ENCODE measurements at places on chromosomes 5 and 9. TPM values are rescaled to one million over a fixed set of nuclear protein-coding genes. Genes with fewer than 3 reads are reported as not detected.

The SPINK14 gene
- not detected for total RNA-seq

The PCDHGC4 gene
- total RNA-seq = 0.33 TPM

The TDRD7 gene
- total RNA-seq = 6.9 TPM

The FCN1 gene
- total RNA-seq = 15.0 TPM

The HRCT1 gene
- 0.08 TPM for total RNA-seq

The PTGER4 gene
- total RNA-seq = 6.8 TPM

The TMEM232 gene
- total RNA-seq = 2.5 TPM

The DDX31 gene
- 4.0 TPM for total RNA-seq

DNA sequence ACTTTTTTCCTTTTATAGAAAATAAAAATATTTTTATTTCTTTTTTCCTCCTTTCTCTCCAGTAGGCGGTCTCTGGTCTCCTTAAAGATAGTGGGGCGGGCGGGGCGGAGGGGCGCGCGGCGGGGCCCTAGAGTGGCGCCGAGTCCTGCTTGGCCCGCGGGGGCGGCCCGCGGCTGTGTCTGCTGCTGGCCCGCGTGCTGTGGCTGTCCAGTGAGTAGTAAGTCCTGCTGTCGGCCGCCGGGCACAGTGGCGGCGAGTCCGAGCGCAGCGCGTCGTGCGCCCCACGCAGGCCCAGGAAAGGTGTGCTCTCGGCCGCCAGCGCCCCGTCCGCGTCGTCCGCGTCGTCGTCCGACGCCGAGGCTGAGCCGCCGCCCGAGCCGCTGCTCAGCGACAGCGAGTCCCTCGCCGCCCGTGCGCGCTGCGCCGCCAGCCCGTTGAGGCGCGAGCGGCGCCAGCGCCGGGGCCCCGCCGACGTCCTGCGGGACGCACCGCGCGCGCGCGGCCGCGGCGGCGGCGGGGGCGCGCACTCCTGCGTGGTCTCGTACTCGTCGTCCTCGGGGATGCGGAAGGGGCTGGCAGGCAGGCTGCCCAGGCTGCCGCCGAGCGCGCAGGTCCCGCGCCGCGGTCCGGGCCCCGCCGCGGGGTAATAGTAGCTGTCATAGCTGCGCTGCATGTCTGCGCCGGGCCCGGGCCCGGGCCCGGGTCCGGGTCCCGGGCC lies 52.3 kb downstream of the PSD2 start:
- H3K27me3 ChIP-seq = no peaks in the 10 kb centered on the region
- DNase-seq = no peak
- no peak overlapping the region for H3K27ac ChIP-seq
- peaks cover 10% of the 10 kb centered on the region for H3K4me1 ChIP-seq

- DNase-seq = no peak
- H3K4me1 ChIP-seq = peaks cover 19% of the 10 kb centered on the region
- H3K4me3 ChIP-seq = no peak overlapping the region
- H3K27ac ChIP-seq = no peak overlapping the region
- no peaks in the 10 kb centered on the region for H3K36me3 ChIP-seq
These were observed 2.3 kb upstream of the FBXW11 start for GRCh38 chr5:172008689-172009141.

DNA sequence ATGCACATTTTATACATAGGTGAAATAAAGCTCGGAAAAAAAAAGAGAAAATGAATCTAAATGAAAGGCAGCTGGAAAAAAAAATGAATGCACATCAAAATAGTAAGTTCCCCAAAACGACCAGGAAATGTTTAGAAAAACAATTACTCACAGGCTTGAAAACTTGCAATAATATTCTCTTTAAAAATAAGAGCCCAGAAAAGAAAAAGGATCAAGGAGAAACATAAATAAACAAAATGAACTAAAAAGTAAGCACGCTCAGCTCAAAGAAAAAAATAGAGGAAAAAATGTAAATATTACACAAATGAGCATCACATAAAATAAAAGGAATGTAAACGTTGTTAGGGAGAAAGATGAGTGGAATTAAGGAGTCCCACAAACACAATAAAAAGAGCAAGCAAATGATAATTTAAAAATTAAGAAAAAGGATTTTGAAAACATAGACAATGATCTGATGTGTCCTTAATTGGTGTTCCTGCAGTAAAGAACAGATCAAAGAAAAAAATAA lies 54.2 kb downstream of the SLC27A6 start:
- H3K4me1 ChIP-seq = no peaks in the 10 kb centered on the region
- H3K27me3 ChIP-seq = no peaks in the 10 kb centered on the region
- no peaks in the 10 kb centered on the region for H3K36me3 ChIP-seq
- no peak overlapping the region for H3K27ac ChIP-seq
- no peak for DNase-seq

DNA sequence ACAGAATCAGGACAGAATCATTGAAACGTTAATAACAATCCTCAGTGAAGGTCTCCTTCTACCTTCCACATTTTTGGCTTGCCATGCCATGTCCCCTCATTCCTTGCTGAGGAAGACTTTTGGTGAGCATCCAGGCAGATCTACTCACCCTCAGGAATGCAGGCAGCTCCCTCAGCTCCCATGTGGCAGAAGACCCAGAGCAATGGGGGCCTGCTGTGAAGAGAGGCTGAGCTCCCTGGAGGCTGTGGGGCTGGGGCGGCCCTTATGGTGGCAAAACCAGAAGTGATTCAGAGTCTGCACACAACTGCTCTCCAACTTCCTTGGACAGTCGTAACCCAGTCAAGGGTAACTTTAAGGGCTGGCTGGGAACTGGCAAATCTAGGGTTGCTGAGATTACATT lies 247.2 kb upstream of the EFNA5 start:
- DNase-seq = no peak
- no peak overlapping the region for H3K4me3 ChIP-seq
- peaks cover 18% of the 10 kb centered on the region for H3K4me1 ChIP-seq
- H3K27ac ChIP-seq = no peak overlapping the region

GRCh38 chr5:67301285-67301903 lies 104.8 kb upstream of the CD180 start:
- DNase-seq = no peak
- H3K36me3 ChIP-seq = no peaks in the 10 kb centered on the region
- no peak overlapping the region for H3K27ac ChIP-seq

GRCh38 chr5:26662806-26663360 lies 375.5 kb downstream of the CDH9 start:
- no peaks in the 10 kb centered on the region for H3K4me1 ChIP-seq
- no peak overlapping the region for H3K4me3 ChIP-seq
- no peak overlapping the region for H3K27ac ChIP-seq
- no peaks in the 10 kb centered on the region for H3K36me3 ChIP-seq

GRCh38 chr5:169350759-169351240 lies 49.9 kb upstream of the SLIT3 start:
- H3K27me3 ChIP-seq = no peaks in the 10 kb centered on the region
- H3K36me3 ChIP-seq = no peaks in the 10 kb centered on the region
- no peak overlapping the region for H3K27ac ChIP-seq
- DNase-seq = no peak
- H3K4me1 ChIP-seq = no peaks in the 10 kb centered on the region
- H3K4me3 ChIP-seq = no peak overlapping the region

- H3K27me3 ChIP-seq = no peaks in the 10 kb centered on the region
- H3K4me1 ChIP-seq = peaks cover 1% of the 10 kb centered on the region
- DNase-seq = no peak
- H3K36me3 ChIP-seq = no peaks in the 10 kb centered on the region
- no peak overlapping the region for H3K27ac ChIP-seq
These were observed 17.5 kb upstream of the NREP start for GRCh38 chr5:111774525-111774924.

GRCh38 chr9:71004196-71004595 lies 117.2 kb downstream of the TRPM3 start:
- H3K4me3 ChIP-seq = no peak overlapping the region
- no peaks in the 10 kb centered on the region for H3K36me3 ChIP-seq
- H3K27ac ChIP-seq = no peak overlapping the region
- H3K4me1 ChIP-seq = no peaks in the 10 kb centered on the region

DNA sequence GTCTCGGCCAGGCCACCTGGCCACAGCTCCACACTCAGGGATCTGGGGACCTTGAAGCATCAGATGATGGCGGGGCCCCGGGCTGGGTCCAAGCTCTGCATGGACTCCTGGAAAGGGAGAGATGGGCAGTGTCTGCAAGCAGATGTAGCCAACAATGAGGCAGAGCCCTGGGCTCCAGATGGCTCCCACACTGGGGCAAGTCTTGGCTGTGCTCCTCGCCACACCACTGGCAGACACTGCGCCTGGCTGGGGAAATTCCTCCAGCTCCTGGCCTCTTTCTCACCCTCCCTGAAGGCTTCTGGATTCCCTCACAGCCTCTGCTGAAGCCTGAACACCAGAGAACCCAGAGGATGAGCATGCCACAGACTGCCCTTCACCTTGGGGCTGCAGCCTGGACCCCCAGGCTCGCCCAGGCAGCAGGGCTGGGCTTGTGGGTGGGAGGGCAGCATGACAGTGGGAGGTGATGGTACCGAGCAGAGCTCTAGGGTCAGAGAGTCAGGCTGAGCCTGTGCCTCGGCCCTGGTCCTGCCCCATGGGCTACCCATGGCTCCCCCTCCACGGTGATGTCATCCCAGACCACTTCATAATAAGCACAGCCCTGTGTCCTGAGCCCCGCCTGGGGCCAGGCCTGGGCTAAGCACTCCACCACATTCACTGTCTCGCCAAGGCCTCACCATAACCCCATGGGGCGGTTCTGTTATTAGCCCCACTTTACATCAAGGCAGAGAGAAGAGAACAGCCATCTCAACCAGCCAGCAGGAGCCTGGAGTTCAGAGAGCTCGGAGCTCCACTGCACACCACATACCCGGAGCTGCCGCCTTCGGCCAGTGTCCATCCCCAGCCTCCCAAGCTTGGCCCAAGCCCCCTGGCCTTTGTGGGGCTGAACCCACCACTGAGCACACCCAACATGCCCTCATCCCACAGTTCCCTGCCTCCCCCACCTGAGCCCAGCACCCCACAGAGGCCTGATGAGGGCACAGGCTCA lies 62.2 kb upstream of the ADAMTS2 start:
- no peaks in the 10 kb centered on the region for H3K4me1 ChIP-seq

DNA sequence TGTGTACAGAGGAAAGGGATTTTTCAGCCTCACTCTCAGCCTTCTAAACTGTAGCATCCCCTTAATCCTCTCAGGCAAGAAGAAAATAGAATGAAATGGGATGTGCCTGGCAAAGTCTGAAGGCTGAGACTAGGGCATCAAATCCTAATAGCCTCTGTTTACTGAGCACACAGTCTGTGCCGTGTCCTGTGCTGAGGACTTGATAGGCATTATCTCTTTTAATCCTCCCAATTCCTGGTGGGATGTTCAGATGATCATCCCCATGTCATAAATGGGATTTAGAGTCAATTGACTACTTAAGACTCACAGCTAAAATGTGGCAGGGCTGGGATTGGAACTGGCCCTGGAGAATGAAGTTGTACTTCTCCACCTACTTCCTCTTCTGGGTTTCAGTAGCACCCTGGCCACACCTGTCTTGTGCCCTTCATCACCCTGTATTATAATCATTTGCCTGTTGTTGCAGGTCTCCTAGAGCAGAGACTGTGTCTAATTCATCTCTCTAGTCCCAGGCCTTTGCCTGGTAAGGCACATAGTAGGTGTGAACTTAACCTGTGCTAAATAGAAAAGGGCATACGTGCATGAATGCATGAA lies 81.0 kb downstream of the WWC1 start:
- no peak for DNase-seq
- peaks cover 6% of the 10 kb centered on the region for H3K36me3 ChIP-seq
- no peak overlapping the region for H3K27ac ChIP-seq
- H3K4me3 ChIP-seq = no peak overlapping the region
- H3K4me1 ChIP-seq = no peaks in the 10 kb centered on the region

DNA sequence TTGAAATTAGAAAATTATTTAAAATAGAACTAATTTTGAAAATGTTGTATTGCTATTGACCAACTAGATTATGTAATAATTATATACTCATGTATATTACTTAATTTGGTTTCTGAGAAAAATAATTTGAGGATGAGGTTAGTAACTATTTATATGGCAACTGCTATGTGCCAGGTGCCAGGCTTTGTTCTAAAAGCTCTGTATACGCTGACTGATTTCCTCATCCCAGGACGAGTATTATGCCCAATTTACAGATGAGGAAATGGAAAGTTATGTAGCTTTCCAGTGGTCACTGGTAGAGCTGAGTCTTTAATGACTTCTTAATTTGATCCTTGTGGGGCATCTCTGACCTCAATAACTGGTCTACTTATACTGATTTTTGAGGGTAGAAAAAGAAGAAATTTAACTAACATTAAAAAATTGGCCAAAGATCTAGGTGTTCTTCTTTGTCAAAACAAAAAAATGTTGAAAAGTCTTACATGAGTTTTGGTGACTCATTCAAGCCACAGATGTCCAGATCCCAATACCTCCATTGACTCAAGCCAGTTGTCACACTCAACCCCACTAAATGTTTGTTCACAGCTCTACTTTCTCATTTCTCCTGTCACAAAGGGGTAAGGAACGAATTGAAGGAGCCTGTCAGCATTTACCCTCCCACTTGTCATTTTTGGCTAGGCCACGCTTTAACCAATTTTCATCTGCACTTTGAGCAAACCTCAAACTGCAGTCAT lies 228.1 kb upstream of the MEF2C start:
- H3K27me3 ChIP-seq = no peaks in the 10 kb centered on the region
- no peak overlapping the region for H3K4me3 ChIP-seq
- DNase-seq = no peak
- H3K4me1 ChIP-seq = no peaks in the 10 kb centered on the region
- H3K36me3 ChIP-seq = no peaks in the 10 kb centered on the region
- no peak overlapping the region for H3K27ac ChIP-seq

- no peaks in the 10 kb centered on the region for H3K4me1 ChIP-seq
- no peaks in the 10 kb centered on the region for H3K36me3 ChIP-seq
- no peak overlapping the region for H3K4me3 ChIP-seq
- DNase-seq = no peak
- H3K27ac ChIP-seq = no peak overlapping the region
These were observed 177.5 kb downstream of the EBF1 start for GRCh38 chr5:158922263-158922592.

- DNase-seq = peak; percentile 19
- peaks cover 42% of the 10 kb centered on the region for H3K36me3 ChIP-seq
- no peak overlapping the region for H3K4me3 ChIP-seq
These were observed 27.0 kb downstream of the SKP1 start for GRCh38 chr5:134149571-134150303.

- no peak overlapping the region for H3K27ac ChIP-seq
- no peaks in the 10 kb centered on the region for H3K36me3 ChIP-seq
- no peak overlapping the region for H3K4me3 ChIP-seq
- DNase-seq = no peak
- no peaks in the 10 kb centered on the region for H3K27me3 ChIP-seq
These were observed 42.5 kb downstream of the RALGPS1 start for GRCh38 chr9:126956917-126957686.

Data from liver (tissue), 10 donors.